ENCODE measurements at places on chromosomes 1 and 21.
A peak's percentile ranks its signal among the peaks of the same experiment; 100 is the strongest.

- DNase-seq: no peak
Measured at GRCh38 chr1:87805666-87806378, 477.1 kb downstream of the LMO4 start.

- no peak for DNase-seq
Measured at GRCh38 chr1:51717842-51718241, 101.0 kb downstream of the OSBPL9 start.

- no peak for DNase-seq
Measured at GRCh38 chr1:54028306-54029251, 10.6 kb upstream of the LDLRAD1 start.

- no peak for DNase-seq
Measured at GRCh38 chr1:240031414-240031813, 60.3 kb upstream of the FMN2 start.

GRCh38 chr1:100151679-100152078 is 18.7 kb downstream of the TRMT13 start:
- no peak for DNase-seq

- no peak for DNase-seq
Measured at GRCh38 chr1:183898001-183898396, 93.1 kb downstream of the RGL1 start.

GRCh38 chr1:200245473-200245872 is 164.4 kb downstream of the ZNF281 start:
- DNase-seq: no peak

DNA sequence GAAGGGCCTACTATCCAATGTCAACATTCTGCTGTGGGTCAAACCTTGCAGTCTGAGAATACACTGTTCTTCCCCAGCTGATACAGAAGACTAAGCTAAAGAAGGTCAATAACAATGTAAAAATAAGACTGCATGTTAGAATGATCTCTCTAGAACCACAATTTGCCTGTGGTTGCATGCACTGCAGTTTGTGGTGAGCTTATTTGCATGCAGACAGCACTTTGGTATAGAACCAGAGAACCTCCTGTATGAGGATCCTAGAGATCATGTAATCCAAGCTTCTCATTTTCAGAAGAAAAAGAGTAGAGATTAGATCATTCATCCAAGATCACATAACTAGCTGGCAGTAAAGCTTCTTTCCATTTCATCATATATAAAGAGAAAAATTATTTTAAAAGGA is 15.8 kb downstream of the SYNJ1 start:
- DNase-seq: peak; percentile 30

DNA sequence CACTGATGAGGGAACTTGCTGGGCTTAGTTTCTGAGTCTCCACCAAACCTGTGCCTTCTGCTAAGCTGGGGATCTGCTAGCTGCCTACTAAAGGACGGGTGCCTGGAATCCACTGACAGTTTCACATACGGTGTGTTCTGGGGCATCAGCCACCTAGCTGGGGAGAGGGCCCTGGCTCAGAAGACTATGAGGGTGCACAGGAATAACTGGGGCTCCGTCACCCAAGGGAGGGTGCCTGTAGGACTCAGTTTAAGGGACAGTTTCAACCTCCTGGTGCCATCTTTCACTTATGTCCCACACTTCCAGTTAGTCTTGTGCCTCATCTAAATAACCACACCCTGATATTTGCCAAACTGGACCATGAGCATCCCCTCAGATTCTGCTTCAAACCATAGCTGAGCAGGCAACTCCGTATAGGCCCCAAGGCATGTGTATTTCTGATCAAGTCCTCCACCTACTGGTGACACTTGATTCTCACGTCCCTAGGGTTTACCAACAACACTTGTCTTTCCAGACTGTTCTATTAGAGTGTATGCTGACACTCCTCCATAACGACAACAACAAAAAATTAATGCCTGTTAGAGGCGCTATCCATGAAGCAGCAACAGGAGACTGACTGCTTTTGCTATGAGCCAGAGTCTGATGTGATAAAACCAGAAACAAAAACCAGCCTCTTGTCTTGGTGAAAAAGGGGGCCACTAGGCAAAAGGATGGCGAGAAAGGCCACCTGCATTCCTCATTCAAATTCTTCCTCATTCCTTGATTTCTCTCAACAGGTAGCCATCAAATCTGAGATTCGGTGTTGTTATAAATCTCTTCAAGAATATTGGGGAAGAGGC is 55.0 kb upstream of the PAXBP1 start:
- peak; percentile 85 for DNase-seq

- no peak for DNase-seq
Measured at GRCh38 chr1:203324105-203325025, 19.0 kb downstream of the BTG2 start.

GRCh38 chr1:12615865-12616708 is 1.9 kb downstream of the DHRS3 start:
- DNase-seq: peak; percentile 65

GRCh38 chr1:55311057-55311641 is 96.0 kb upstream of the USP24 start:
- DNase-seq: no peak

DNA sequence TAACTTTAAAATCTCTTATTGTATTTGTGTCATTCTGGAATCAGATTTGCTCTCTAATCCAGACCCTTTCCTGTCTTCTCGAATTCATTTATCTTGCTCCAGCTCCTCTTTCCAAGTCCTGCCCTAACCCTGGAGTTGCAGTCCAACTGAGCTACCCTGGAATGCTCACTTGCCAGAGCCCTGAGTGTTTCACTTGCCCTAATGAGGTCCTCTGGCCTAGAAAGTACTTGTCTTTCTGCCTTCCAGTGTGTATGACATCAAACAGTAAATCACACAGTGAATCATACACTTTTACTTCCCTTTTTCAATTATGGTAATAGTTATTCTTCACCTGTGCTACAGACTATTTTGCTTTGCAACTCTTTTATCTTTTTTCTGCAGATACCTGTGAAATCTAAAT is 96.9 kb downstream of the NEK7 start:
- DNase-seq: peak; percentile 84

- peak; percentile 46 for DNase-seq
Measured at GRCh38 chr1:70754701-70755100, 292.9 kb downstream of the PTGER3 start.
